ENCODE measurements at places on chromosomes 2 and 18.

- DNase-seq, result no peak
These were observed 28.2 kb upstream of the SLC8A1 start for GRCh38 chr2:40480073-40480472.

GRCh38 chr2:211930331-211930730 lies 608.3 kb downstream of the ERBB4 start:
- DNase-seq, result no peak

GRCh38 chr2:202355993-202356505 lies 20.1 kb upstream of the BMPR2 start:
- DNase-seq, result no peak

DNA sequence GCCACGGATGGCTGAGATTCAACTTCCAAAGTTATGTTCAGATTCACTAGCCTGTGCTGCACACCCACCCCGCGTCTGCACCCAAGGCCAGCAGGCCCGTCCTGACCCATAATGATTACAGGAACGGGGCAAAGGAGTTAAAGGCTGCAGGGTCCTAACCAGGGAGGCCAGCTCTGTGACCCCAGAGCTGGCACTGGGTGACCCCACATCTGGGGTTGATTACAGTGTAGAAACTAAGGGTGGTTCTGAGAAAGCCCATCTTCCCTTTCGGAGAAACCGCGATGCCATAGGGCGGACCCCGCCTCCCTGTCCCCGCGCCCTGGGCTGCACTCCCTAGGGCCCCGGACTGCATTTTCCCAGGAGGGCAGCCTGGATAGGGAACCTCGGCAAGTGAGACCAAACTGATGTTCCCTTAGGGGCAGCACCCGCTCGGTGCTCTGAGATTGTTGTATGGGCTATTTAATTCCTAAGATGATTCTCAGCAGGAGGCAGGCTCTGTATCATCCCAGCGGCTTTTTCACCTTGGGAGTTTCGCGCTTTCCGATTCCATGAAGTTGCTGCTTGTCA lies 2.2 kb upstream of the GPR148 start:
- no peak for DNase-seq

GRCh38 chr2:7868836-7869235 lies 813.0 kb upstream of the ID2 start:
- no peak for DNase-seq

DNA sequence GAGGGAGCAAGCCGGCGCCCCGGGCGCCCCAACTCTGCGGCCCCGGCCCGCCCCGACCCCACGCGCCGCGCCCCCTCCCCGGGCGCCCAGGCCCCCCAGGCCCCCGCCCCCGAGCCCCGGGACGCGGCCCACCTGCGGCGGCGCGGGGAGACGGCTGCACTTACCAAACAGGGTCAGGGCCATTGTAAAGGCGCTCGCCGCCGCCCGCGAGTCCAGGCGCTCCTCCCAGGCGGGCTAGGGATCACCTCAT lies 526 bp downstream of the CHN1 start:
- no peak for DNase-seq

DNA sequence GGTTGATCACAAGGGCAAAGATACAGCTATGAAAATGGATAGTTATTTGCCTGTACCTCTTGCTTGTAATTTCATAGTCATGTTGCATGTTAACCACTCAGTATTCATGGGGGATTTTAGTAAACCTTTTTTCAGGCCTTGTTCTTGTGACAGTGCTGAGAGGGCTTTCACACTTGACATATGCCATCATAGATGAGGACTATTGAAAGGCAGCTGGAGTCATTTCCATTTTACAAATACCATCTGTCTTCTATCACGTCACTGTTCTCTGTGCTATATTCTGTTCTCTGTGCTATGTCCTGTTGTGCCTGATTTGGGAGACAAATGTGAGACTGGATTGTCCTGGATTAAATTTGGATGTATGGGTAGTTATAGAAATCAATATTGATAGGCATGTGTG lies 131.7 kb downstream of the LYPD6B start:
- DNase-seq, result no peak

DNA sequence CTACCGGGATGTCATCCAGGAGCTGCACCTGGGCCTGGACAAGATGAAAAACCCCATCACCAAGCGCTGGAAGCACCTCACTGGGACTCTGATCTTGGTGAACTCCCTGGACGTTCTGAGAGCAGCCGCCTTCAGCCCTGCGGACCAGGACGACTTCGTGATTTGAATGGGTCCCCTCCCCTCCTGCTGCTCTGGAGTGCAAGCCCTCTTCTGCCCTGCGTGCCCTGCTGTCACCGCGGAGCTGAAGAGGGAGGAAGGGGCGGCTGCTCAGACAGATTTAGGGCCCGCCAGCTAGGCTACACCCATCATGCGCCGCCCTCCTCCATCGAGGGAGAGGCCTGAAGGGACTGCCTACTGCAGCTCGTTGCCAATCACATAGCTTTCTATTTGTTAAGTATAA lies 101.8 kb downstream of the SH3BP4 start:
- DNase-seq, result no peak

DNA sequence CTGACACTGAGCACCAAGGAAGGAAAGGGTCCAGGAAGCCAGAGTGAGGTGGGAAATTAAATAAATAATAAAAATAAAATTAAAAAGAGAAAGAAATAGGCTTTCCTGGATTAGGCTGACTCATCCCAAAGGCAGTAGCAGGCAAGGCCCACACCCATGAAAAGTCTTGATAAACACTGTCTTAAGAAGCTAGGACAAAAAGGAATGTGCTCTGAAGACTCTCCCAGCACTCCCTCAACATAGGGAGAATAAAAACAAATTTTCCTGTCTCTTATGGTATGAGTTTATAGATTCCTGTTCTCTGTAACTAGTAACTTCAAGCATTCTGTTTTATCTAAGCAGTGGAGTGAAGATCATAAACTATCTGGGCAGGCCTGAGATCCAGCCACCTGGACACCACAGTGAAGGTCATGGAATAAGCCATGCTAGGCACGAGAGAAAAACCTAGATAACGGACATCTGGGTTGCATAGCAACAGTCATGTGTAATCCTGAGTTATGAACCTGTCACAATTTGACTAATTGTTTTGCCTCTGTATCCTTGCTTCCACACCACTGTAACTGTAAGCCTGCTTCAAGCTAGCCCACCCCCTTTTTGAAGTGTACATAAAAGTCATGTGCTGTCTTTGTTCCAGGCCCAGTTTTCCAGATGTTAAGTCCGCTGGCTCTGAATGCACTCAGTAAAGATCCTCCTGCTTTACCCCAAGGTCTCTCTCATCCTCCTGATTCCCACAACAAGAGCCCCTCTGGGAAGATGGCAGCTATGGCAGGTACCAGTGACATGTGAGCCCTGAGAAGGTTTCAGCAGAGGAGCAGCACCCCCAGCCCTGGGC lies 107.8 kb downstream of the NDUFA10 start:
- DNase-seq, result no peak

GRCh38 chr18:50638884-50639420 lies 79.1 kb downstream of the MAPK4 start:
- DNase-seq, result no peak

DNA sequence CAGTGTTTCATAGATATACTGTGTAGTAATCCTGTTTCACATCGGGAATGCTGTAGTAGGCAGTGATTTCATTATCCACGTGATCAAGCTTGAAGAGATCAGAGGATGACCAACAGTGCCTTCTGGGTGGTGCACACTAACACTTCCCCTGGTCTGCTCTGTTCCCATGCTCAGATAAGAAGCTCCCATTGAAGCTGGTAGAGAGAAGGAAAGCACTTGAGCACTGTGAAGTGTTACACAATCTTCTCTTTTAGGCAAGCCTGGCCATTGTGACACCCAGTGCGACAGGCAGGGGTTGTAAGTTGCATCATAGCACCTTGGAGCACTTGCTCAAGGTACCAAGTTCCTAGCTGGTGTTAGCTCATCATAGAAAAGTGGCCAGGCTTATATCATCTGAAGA lies 30.6 kb upstream of the GPD2 start:
- DNase-seq, result no peak

- no peak for DNase-seq
These were observed 83.2 kb upstream of the DTNB start for GRCh38 chr2:25756536-25756935.
